ENCODE measurements at places on chromosomes 12 and 14.

GRCh38 chr12:46386360-46386867 lies 13.8 kb upstream of the SLC38A2 start:
- H3K27ac ChIP-seq: peak overlapping the region; percentile 27
- peaks cover 29% of the 10 kb centered on the region for H3K4me1 ChIP-seq
- no peaks in the 10 kb centered on the region for H3K36me3 ChIP-seq
- H3K4me3 ChIP-seq: no peak overlapping the region

- peaks cover 2% of the 10 kb centered on the region for H3K4me1 ChIP-seq
- no peaks in the 10 kb centered on the region for H3K27me3 ChIP-seq
- DNase-seq: no peak
- no peak overlapping the region for H3K4me3 ChIP-seq
- H3K27ac ChIP-seq: no peak overlapping the region
These were observed 14.3 kb upstream of the KRT5 start for GRCh38 chr12:52534482-52534881.

- no peak overlapping the region for H3K27ac ChIP-seq
- H3K4me1 ChIP-seq: no peaks in the 10 kb centered on the region
These were observed 82.1 kb downstream of the KIF26A start for GRCh38 chr14:104220215-104221070.

GRCh38 chr12:46521145-46521544 lies 148.6 kb upstream of the SLC38A2 start:
- no peak overlapping the region for H3K27ac ChIP-seq
- no peak for DNase-seq
- no peak overlapping the region for H3K4me3 ChIP-seq
- H3K27me3 ChIP-seq: no peaks in the 10 kb centered on the region
- no peaks in the 10 kb centered on the region for H3K36me3 ChIP-seq
- peaks cover 22% of the 10 kb centered on the region for H3K4me1 ChIP-seq

- no peaks in the 10 kb centered on the region for H3K36me3 ChIP-seq
- no peak overlapping the region for H3K27ac ChIP-seq
- no peak for DNase-seq
- H3K4me1 ChIP-seq: no peaks in the 10 kb centered on the region
These were observed 405.5 kb downstream of the MDGA2 start for GRCh38 chr14:47269756-47270492.

- H3K27ac ChIP-seq: no peak overlapping the region
- no peak for DNase-seq
- peaks cover 22% of the 10 kb centered on the region for H3K36me3 ChIP-seq
These were observed 13.5 kb downstream of the HECTD1 start for GRCh38 chr14:31194095-31194494.

DNA sequence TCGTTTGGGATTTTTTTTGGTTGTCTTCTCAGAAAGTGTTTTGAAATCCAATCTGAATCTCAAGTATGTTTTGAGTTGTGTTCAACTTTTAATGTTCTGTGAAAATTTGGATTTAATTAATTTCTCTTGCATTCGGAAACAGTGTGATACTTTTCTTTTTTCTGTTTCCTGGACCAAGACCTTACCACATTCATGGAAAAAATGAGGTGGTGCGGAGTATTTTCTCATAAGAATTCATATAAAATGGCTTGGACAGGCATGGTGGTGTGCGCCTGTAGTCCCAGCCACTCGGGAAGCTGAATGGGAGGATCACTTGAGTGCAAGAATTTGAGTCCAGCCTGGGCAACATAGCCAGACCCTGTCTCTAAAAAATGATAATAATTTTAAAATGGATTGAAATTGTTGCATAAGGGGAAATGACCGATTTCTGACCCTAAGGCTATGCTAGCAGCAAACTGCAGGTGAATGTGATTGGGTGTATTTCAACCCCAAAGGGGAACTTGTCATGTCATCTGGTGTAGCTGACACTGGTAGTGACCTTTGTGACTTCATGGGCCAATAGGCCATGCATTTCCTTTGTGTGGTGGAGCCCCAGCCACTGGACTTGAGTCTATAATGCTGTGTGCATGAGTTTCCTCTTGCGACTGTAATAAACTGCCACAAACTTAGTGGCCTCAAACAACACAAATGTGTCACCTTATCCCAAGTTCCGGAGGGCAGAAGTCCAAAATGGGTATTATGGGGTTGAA lies 123.5 kb upstream of the RFLNA start:
- H3K27ac ChIP-seq: no peak overlapping the region
- no peak for DNase-seq
- no peak overlapping the region for H3K4me3 ChIP-seq
- H3K36me3 ChIP-seq: no peaks in the 10 kb centered on the region
- no peaks in the 10 kb centered on the region for H3K27me3 ChIP-seq

Data from natural killer cell (primary cell).